ENCODE measurements at places on chromosomes 1 and 21. TPM values are rescaled to one million over a fixed set of nuclear protein-coding genes. Genes with fewer than 3 reads are reported as not detected.
A peak's percentile ranks its signal among the peaks of the same experiment; 100 is the strongest.

DNA sequence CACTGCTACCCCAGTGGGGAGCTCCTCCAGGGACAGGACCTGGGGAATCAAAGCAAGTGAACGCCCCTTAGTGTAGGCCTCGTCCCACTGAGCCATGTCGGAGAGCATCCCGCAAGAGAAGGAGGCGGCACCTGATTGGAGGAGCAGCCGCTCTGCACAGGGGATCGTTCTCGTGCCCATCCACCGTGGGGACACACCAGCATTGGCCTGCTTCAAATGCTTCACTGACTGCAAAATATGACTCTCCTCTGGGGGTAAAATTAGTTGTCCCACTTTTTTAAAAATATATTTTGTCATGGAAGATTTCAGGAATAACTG lies 111.0 kb downstream of the PDE9A start:
- no peak for DNase-seq

DNA sequence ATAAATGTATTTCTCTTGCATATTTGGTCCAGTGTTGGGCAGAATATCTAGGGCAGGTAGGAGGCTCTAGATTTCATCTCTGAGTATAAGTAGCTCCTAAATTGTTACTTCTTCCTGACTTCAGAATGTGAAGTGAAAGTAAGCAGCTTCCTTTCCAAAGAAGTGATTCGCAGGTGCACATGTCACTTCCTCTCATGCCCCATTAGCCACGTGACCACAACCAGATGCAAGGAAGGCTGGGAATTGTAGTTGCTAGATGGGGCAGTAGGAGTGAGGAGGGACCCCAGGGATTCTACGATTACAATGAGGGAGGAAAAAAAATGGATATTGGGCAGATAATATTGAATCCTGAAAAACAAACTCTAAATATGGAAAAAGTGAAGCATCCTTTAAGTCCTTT lies 113.2 kb upstream of the CYYR1 start:
- DNase-seq, result peak; percentile 12

The SPATA46 gene
- total RNA-seq, result not detected

GRCh38 chr1:17692645-17693044 lies 62.5 kb upstream of the ACTL8 start:
- no peak for DNase-seq

DNA sequence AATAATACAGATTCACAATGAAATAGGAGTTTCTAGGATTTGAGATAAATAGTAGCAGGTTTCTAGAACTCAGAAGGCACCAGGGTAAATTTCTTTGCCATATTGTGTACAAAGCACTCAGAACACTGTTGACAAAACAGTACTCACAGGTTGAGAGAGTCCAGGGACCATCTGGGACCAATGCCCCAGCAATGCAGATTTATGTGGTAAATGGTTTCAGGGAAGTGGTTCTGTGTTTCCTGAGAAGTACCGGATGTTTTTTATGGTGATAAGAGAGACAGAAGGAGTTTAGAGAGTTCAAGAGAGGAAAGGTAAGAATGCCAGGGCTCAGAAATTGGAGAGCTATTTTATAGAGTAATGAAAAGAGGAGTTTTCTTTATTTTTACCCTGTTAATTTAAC lies 29.6 kb upstream of the DIPK1A start:
- DNase-seq, result no peak

- no peak for DNase-seq
Observed at GRCh38 chr1:244965185-244966030, 101.1 kb upstream of the HNRNPU start.

The PROX1 gene
- total RNA-seq, result 0.34 TPM

- DNase-seq, result no peak
Observed at GRCh38 chr1:51484591-51484990, 34.5 kb downstream of the EPS15 start.

DNA sequence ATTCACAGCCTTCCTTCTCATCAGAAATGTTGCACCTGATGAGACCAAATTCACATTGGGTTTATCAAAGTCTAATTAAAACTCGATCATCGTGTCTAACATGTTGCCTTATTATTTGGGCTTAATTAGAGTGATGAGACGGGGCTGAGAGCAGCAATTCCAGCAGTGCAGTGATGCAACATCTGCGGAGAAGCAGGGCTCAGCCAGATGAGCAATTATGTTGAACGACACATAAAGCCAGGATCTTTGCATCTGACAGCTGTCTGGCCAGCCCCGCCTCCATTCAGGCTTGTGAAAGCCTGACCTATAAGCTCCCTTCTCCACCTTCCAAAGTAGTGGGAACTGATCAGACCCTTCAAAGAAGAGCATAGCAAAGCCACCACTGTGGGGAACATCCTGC lies 109.8 kb downstream of the C1orf94 start:
- no peak for DNase-seq

The TRIM62 gene
- total RNA-seq, result 5.3 TPM

The CLDN17 gene
- not detected for total RNA-seq

Measured in activated naive CD4-positive, alpha-beta T cell treated with anti-CD3 and anti-CD28 coated beads, Interleukin-2, amount 50 U/mL, for 72 hours (primary cell).